ENCODE measurements at places on chromosomes 3 and 15.

GRCh38 chr15:34109797-34110663, 8.1 kb downstream of the PGBD4 start:
- DNase-seq = no peak

- no peak for DNase-seq
Measured at GRCh38 chr3:96986241-96986640, 171.8 kb downstream of the EPHA6 start.

- no peak for DNase-seq
Measured at GRCh38 chr15:70795311-70795665, 31.9 kb upstream of the UACA start.

GRCh38 chr3:195441476-195441991, 1.3 kb downstream of the ACAP2 start:
- no peak for DNase-seq
